ENCODE measurements at places on chromosomes 2 and 18. TPM values are rescaled to one million over a fixed set of nuclear protein-coding genes. Genes with fewer than 3 reads are reported as not detected.

DNA sequence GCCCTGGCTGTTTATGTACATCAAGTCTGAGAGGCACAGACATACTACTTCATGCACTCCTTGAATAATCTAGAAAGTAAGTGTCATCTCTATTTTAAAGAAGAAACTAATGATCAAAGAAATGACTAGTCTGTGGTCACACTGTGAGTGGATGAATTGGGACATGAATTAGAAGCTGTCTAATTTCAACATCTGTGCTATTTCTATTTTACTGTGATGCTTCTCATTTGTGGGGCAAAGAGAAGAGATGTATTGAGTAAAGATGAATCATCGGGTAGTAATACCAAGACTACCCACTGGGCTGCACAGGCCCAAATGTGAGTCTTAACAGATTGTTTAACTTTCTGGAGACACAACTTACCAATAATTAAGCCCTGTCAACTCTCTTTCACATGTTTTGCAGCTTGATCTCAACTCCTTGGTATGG, 42.4 kb upstream of the MTIF2 start:
- DNase-seq, result no peak
- no peaks in the 10 kb centered on the region for H3K36me3 ChIP-seq
- no peak overlapping the region for H3K4me3 ChIP-seq
- no peaks in the 10 kb centered on the region for H3K4me1 ChIP-seq

GRCh38 chr2:19738707-19739106, 163.1 kb downstream of the TTC32 start:
- no peak for DNase-seq
- H3K36me3 ChIP-seq, result no peaks in the 10 kb centered on the region
- H3K27me3 ChIP-seq, result no peaks in the 10 kb centered on the region
- H3K4me3 ChIP-seq, result no peak overlapping the region
- no peaks in the 10 kb centered on the region for H3K4me1 ChIP-seq

DNA sequence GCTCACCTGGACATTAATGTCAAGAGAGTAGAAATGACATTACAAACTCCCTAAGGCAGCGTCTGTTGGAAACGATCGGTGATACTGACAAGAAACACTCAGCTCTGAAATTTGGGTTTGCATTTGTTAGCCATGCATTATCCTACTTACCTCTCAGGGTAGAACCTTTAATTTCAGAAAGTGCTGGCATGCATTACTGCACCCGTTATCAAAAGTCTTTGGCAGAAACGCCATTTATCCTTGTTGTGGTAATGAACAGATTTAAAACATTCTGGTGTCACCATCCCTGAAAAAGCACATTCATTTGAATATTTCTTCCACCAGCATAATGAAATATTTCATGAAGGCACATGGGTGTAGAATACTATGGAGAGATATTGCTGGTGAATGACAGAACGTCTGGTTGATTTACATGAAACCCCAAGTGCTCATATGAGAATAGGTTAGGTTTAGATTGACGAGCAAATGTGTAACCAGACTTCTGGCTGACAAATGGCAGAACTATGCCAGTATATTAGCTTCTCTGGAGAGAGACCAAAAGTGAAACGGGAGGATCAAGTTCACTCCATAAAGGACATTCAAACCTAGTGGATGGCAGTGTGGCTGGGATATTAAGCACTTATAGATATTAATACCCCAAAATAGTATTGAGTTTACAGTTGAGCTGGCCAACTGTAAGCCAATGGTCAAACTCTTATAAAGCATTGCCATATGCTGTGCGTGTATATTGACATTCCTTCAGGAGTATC, 53.5 kb upstream of the ITGB6 start:
- no peak for DNase-seq
- no peak overlapping the region for H3K27ac ChIP-seq
- no peak overlapping the region for H3K4me3 ChIP-seq

GRCh38 chr2:124875627-124876244, 850.6 kb downstream of the CNTNAP5 start:
- H3K27me3 ChIP-seq, result no peaks in the 10 kb centered on the region
- DNase-seq, result no peak
- no peaks in the 10 kb centered on the region for H3K4me1 ChIP-seq
- no peak overlapping the region for H3K4me3 ChIP-seq
- H3K27ac ChIP-seq, result no peak overlapping the region
- no peaks in the 10 kb centered on the region for H3K36me3 ChIP-seq

DNA sequence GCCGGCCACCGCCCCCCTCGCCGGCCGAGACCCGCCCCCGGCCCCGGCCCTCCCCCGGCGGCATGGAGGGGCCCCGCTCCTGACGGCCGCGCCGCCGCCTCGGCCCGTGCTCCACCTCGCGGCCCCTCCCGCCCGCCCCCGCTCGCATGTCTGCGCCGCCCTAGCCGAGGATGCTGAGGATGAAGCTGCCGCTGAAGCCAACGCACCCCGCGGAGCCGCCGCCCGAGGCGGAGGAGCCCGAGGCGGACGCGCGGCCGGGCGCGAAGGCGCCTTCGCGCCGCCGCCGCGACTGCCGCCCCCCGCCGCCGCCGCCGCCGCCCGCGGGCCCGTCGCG, 397 bp downstream of the ZCCHC2 start:
- H3K4me1 ChIP-seq, result peaks cover 7% of the 10 kb centered on the region
- H3K27ac ChIP-seq, result peak overlapping the region; percentile 87
- H3K4me3 ChIP-seq, result peak overlapping the region; percentile 90
- no peaks in the 10 kb centered on the region for H3K36me3 ChIP-seq
- DNase-seq, result no peak

DNA sequence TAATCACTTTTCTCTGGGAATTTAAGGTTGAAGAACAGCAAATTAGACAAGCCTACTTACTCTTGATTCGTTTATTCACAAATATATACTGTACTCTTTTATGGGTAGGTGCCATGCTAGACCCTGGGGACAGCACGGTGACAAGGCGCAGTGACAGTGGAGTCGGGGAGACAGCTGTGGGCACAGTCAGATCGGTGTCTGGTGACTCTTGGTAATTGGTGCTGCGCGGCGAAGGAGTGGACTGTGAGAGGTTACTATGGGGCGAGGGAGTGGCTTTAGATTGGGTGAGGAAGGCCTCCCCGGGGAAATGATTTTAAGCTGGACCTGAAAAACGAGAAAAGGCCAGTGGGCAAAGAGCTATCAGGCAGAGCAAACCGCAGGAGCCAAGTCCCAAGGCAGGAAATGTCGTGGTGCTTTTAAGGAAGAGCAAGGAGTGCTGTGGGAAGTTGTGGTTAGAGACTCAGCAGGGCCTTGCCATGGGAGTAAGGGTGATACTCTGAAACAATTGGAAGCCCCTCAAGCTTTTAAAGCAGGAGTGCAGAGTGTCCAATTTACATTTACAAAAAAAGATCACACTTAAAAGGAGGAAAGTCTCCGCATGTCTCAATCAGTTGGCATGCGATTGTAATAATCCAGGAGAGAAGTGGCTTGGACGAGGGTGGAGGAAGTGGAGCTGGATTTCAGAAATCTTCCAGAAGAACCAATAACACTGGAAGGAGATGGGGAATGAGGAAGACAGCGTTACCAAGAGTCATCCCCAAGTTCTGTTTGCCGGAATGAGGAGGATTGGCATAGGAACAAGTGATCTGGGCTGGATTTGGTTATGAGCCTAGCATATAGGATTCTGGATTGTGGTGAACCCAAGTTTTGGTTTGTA, 36.1 kb upstream of the TXNDC2 start:
- no peaks in the 10 kb centered on the region for H3K36me3 ChIP-seq
- no peak for DNase-seq
- no peak overlapping the region for H3K27ac ChIP-seq
- H3K4me3 ChIP-seq, result no peak overlapping the region
- peaks cover 8% of the 10 kb centered on the region for H3K4me1 ChIP-seq

- no peak overlapping the region for H3K27ac ChIP-seq
- H3K4me1 ChIP-seq, result no peaks in the 10 kb centered on the region
- DNase-seq, result no peak
- H3K27me3 ChIP-seq, result no peaks in the 10 kb centered on the region
- H3K4me3 ChIP-seq, result no peak overlapping the region
- no peaks in the 10 kb centered on the region for H3K36me3 ChIP-seq
These were observed 117.5 kb upstream of the CRIM1 start for GRCh38 chr2:36238106-36238505.

DNA sequence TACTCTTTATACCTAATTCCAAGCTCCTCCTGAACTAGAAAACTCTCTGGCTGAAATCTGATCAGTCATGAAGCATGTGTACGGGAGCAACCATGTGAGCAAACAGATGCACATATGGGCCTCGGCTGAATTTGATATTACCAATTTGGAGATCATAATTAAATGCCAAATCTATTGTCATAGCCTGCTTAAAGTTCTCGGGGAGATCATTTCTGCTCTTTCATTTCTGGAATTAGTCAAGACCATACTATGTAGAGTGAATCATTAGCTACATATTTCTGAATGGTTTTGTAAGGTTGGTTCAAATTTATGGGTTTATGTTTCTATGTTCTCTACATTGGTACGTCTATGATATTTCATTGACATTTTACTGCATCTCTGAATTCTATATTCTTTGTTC, 205.5 kb downstream of the UBE2E3 start:
- H3K27ac ChIP-seq, result no peak overlapping the region
- no peaks in the 10 kb centered on the region for H3K27me3 ChIP-seq
- DNase-seq, result no peak

DNA sequence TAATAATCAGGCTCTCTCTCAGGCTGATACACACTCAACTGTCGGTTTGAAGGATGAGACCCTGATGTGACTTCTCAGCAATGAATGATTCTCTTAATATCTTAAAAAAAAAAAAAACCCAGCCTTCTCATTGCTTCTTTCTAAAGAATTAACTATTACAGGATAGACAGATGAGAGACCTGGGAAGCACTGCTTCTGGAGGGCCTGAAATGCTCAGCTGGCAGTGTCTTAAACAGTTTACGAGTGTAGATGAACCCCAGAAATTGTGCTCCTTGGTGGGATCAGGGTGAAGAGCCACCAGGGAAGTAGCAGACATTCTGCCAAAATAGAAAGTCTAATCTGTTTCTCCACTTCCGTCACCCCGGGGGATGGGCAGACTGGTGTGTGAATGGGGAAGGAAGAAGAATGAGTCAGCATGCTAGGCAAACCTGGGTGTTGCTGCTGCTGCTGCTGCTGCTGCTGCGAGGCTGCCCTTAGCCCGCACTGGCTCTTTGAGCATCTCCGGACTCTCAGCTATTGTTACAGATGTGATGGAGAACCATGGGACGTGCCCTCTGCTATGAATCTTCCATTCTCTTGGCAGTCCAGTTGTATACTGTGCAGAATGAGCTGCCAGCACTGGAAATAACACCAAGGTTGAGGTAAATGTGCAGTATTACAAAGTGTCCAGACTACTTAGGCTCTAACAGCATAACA, 158.4 kb downstream of the SETBP1 start:
- no peak overlapping the region for H3K27ac ChIP-seq
- H3K27me3 ChIP-seq, result no peaks in the 10 kb centered on the region
- H3K4me1 ChIP-seq, result peaks cover 8% of the 10 kb centered on the region
- no peak overlapping the region for H3K4me3 ChIP-seq
- no peaks in the 10 kb centered on the region for H3K36me3 ChIP-seq
- peak; percentile 56 for DNase-seq

VSNL1 gene
- total RNA-seq, result 5.4 TPM

LOXHD1 gene
- not detected for total RNA-seq

TUBB8B gene
- 0.26 TPM for total RNA-seq

RAB10 gene
- total RNA-seq, result 90.4 TPM

NYAP2 gene
- total RNA-seq, result 0.13 TPM
